ENCODE measurements at places on chromosomes 4 and X.

- no peak for DNase-seq
Measured at GRCh38 chrX:13647709-13648212, 5.2 kb upstream of the TCEANC start.

DNA sequence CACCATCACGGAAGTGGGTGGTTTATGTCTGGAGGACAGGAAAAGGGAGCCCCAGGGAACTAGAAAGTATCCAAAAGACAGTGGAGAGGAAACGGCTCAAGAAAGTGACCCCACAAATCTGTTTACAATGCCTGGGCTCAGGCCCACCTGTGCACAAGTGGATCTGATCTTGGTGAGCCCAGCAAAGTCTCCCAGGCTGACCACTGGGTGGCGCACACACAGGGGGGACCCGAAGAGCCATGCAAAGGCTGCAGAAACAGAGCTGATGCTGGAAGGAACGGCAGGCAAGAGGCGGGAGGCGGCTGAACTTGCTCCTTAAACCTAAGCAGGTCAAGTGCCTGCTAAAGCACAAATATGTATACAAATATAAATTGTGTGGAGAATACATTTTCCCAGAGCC, 9.6 kb downstream of the HAUS7 start:
- no peak for DNase-seq

- DNase-seq = no peak
Measured at GRCh38 chr4:28082686-28083390, 1222.2 kb downstream of the STIM2 start.

- no peak for DNase-seq
Measured at GRCh38 chr4:181301735-181302710, 941.2 kb upstream of the TENM3 start.

GRCh38 chr4:29037501-29037900, 1682.7 kb upstream of the PCDH7 start:
- DNase-seq = no peak
